SW480 (cell line): ENCODE measurements at places on chromosomes 12 and 14.

GRCh38 chr12:130119241-130119861, 42.9 kb upstream of the FZD10 start:
- no peak for DNase-seq

DNA sequence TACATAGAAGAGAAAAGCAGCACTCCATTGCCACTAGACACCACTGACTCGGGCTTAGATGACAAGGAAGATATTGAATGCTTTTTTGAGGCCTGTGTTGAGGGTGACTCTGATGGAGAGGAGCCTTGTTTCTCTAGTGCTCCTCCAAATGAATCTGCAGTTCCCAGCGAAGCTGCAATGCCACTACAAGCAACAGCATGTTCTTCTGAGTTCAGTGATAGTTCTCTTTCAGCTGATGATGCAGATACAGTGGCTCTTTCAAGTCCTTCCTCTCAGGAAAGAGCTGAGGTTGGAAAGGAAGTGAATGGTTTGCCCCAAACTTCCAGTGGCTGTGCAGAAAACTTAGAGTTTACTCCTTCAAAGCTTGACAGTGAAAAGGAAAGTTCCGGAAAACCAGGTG, 114.5 kb upstream of the NPAS3 start:
- DNase-seq = no peak

- no peak for DNase-seq
Measured at GRCh38 chr14:101087614-101088394, 184.3 kb upstream of the RTL1 start.

DNA sequence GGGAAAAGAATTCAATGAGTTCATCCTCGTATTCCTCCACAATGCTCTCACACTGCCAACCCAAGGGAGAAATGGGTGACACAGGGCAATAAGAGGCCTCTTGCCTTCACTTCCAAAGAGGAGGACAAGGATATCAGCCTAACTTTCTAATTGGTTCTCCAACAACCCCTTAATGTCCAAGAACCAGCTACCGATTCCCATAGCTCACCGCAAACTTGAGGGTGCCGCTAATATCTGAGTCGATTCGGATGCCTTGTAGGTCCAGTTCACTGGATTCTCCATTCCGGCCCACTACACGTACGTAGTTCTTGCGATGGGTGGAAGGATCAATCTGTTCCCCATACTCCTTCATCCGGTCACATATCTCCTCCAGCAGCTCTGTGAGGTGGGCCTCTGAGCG, 4.8 kb downstream of the CNPY2 start:
- no peak for DNase-seq

DNA sequence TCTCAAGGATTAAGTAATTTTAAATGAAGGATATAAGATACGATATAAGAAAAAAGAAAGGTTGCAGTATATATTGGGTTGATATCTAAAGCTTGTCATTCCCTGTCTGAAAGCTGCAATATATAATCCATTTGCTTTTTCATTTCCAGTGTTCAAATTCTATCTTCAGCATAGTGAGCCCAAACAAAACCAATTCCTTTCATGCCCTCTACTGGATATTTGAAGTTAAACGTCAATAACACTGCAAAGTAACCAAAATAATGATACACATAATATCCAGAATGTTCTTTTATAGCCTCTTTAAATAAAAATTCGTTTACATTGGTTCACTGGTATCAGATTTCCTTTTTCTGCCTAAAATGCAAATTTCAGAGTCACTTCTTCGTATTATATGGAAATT, 64.5 kb upstream of the DAAM1 start:
- DNase-seq = peak; percentile 41

GRCh38 chr12:77433799-77434198, 368.4 kb upstream of the E2F7 start:
- DNase-seq = no peak
